ENCODE measurements at places on chromosomes 1 and 21.
A peak's percentile ranks its signal among the peaks of the same experiment; 100 is the strongest.

- DNase-seq, result no peak
These were observed 67.0 kb upstream of the TNFSF18 start for GRCh38 chr1:173117761-173118160.

DNA sequence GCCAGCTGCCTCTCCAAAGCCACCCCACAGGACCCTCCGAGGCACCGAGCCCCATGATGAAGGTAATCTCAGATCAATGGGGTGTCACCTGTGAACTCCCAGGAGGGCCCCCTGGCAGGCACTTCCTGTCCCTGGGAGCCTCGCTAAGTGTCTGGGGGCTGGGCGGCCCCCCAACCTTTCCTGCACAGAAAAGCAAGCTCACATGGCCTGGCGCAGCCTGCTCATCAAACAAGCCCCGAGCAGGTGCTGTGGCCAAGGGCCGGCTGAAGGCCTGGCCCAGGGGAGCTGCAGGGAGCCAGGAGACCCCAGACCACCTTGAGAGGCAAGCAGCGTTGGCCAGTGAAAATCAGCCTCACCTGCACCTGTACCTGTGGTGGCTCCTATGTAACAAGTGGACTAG lies 2.9 kb downstream of the RIPK4 start:
- DNase-seq, result no peak

DNA sequence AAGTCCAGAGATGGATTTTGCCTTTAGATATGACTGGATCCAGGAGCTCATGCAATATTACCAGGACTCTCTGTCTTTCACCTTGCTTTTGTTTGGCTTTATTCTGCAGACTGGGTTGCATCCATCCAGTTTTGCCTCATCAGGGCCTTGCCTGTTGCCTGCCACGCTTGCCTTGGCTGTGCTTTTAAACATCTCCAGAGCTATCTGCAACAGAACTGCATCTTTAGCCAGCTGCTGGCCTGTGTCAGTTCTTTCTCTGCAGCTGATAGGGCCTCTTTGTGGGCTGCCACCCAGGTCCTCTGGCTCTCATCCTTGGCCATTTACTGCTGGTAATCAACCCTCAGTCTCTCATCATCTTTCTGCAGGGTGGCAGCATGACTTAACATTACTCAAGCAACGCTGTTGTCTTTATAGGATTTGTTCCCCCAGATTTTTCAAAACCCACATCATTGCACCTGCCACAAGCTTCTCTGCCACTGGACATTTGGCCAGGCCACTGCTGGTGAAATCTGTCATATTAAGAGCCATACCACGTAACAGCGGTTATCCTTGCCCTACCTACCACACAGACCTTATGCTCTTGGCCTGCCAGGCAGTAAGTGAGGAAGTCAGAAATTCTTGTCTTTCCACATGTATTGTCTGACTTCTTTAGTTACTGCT lies 24.4 kb upstream of the HUNK start:
- DNase-seq, result no peak

DNA sequence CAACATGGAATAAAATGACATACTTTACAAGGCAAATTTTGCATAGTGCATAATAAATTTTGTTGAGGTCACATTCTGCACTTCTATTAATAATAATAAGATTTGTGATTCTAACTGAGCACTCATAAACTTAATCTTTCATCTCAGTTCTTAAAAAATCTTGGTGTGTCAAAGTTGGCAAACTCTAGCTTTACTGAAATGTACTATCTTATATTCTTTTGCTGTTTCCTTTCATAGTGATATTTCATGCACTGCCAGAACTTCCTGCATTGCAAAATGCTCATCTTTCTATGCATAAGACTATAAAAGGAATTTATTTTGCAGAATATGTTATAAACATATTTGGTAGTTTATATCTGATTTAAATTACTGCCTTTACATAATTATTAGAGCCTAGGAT lies 797.6 kb downstream of the ADGRL2 start:
- DNase-seq, result no peak

DNA sequence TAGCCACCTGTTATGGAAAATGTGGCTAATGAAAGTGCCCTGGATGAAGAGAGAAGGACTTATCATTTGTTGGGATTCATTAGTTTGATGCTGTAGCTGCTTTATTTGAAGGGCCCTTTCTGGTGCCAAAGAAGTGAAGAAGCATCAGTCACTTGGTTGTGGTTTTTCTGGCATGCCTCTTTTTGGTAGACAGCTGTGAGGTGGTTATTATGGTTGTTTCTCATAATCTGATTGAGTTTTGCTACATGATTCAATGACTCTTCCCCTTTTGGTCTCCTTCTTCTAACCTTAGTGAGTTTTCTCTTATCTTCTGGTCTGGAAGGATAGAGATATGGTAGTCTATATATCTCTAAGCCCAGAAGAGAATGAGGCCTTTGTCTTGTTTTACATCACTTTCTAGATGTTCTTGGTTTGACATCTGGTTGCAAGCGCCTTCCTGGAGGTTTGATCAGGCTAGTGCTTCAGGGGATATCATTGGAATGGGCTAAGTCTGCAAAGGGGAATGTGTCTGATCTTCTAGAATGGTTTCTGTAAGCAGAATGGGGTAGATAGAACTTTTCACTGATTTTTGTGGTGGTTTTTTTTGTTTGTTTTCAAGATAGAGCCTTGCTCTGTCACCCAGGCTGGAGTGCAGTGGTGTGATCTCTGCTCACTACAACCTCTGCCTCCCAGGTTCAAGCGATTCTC lies 26.0 kb downstream of the ARID1A start:
- peak; percentile 62 for DNase-seq

GRCh38 chr1:43832255-43832654 lies 101.3 kb upstream of the ARTN start:
- DNase-seq, result no peak

DNA sequence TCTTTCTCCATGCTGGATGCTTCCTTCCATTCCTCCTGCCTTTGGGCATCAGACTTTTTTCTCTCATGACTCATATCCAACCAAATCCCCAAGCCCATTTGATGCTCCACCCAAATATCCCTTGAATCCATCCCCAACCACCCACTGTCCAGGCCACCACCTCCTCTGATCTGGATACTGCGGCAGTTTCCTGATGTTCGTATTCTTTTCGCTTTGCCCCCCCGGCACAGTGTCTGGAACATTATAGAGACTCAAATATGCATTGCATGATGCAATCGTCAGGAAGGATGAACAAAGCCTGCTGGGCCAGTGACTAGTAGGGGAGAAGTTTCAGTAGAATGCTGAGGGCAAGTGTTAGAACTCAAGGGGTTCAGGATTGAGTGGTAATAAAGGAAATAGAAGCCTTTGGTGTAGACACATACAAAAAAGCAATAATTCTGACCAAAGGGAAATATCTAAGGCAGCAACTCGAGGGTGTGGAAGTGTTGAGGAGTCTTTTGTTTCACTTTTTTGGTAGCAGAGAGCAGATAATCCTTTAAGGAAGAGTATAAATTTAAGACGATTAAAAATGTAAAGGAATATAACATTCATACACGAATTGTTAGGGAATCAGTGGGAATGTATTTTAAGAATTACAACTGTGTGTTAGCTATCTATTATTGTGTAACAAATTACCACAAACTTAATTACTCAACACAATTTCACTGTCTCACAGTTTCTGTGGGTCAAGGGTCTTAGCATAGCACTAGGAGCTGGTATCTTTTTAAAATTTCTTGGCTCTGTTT lies 7.5 kb downstream of the S100A11 start:
- DNase-seq, result no peak

DNA sequence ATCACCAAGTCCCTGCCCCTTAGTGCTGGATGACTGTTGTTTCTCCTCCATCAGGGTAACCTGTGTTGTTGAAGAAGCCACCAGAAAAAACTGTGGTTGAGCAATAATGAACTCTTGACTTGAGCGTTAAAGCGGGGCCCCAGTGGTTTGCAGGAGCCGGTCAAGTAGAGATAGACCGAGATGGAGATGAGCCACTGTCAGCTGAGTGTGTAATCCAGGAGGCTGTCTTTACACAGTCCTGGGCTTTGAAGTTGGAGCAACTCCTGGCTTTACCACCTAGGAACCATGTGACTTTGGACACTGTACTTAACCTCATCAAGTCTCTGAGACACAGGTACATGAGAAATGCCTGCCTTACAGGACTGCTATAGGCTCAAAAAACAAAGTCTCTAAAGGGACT lies 158.1 kb downstream of the ST6GALNAC3 start:
- DNase-seq, result no peak

GRCh38 chr1:114224196-114224907 lies 70.7 kb upstream of the SYT6 start:
- DNase-seq, result no peak

All from CD4-positive, alpha-beta T cell treated with Interleukin-2 at 100 ng/mL for 4 hours (primary cell).